ENCODE measurements at places on chromosomes 2 and 18.

DNA sequence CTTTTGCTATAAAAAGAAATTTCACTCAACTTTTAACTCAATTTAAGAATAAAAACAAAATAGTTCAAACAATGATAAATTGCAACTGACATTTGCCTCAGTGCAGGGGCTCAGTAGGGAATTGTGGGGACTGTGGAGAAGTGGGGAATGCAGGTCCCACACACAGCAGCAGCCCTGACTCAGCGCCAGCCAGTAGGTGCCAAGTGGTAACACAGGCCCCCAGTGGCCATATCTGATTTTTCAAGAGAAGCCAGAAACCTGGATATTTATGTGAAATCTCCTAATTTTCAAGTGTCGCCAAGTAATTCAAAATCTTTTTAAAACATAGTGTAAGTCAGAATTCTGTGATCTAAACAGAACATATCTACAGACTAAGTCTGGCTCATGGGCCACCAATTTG, 186.3 kb downstream of the EN1 start:
- DNase-seq: no peak

DNA sequence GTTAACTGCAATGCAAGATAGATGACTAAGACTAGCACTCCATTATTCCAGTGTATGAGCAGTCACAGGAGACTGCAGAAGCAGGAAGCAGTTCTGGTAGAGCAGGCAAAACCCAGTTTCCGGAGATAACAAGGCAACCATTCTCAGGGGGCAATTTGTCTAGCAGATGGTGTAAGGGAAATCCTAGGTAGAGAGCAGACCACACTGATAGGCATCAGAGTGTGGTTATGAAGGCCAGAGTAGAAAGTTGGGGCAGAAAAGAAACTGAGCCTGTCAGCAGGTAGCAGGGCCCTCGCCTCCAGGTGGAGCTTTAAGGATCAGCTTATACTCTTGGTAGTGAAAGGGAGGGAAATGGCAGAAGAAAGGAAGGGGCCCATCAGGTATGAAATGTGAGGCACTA, 164.4 kb downstream of the PDE11A start:
- no peak for DNase-seq

- no peak for DNase-seq
Measured at GRCh38 chr2:89834306-89834705, 1142.8 kb downstream of the RPIA start.

DNA sequence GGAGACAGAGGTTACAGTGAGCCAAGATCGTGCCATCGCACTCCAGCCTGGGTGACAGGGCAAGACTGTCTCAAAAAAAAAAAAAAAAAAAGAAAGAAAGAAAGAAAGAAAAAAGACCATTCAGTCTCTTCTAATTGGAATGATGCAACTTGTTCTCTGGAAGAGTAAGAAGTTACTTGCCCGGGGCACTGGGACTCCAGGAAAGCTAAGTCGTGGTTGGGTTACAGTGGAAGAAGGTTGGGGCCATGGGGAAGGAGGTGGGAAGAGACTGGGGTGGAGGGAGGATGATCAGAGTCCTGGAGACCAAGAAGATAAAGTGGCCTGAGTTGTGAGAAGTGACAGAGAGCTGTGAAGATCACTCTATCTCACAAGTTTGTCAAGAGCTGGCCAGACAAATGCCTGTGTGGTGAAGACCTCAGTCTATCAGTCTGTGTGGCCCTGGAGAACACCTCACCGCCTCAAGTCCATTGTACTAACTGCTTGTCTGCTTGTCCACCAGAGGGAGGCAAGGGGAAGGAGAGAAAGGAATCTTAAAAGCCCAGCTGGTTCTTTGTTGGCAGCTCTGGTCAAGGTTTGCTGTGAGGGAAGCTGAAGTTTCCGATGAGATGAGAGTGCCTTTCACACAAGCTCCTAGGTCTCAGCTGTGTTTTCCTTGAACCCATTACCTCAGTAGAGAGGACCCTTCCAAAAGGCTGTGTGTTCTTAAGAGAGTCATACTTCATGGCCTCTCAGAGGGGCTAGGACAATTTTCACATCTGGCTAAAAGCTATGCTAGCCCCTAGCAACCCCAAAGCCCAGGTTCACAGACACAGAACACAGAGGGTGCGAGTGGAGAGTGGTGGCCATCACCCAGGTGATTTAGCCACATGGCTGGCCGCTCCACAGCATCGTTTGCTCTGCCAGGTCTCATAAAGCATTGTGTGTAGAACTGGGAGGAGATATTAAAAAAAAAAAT, 72.0 kb upstream of the TMEM178A start:
- no peak for DNase-seq

DNA sequence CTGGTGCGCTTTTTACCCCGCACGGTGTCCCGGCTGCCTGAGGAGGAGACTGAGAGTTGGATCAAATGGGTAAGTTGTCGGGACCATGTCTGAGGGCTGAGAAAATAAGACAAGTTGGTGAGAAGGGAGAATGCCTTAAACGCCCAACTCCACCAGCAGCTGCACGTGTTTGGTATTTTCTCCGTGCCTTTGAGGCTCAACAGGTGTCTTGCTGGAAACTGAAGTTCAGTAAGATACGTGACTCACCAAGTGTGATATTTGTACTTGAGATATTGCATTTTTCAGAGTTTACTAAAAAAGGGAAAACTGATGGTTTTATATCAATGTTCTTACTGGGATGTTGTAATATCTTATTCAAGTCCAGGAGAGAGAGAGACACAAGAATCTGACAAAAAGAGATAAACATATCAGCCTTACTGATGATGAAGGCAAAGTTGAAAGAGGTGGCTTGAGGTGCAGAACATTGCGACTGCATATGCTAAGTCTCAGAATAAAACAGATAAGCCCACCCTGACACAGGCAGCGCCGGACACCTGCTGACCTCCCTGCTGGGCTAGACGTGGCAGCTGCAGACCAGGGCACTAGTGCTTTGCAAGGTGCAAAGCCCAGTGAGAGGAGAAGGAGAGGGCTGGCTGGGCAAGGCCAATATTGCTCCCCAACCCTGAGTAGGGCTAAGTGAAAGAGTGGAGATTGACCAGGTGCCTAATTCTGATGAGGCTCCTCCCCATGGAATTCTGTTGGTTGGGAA, 33.1 kb downstream of the TRPM8 start:
- no peak for DNase-seq

GRCh38 chr2:195929531-195929930, 139.1 kb downstream of the DNAH7 start:
- no peak for DNase-seq

- DNase-seq: no peak
Measured at GRCh38 chr2:237541243-237541642, 25.1 kb upstream of the PRLH start.

- no peak for DNase-seq
Measured at GRCh38 chr2:178152033-178152432, 39.8 kb downstream of the RBM45 start.

Data from stimulated activated CD4-positive, alpha-beta T cell treated with anti-CD3 and anti-CD28 coated beads, Interleukin-2, amount 100 ng/mL, for 48 hours (primary cell).